Spleen (tissue), 13 donors: ENCODE measurements at places on chromosomes 5 and 9. TPM values are rescaled to one million over a fixed set of nuclear protein-coding genes. Genes with fewer than 3 reads are reported as not detected.

Gene OLFML2A
- total RNA-seq: 44.0 TPM

GRCh38 chr9:135790850-135791249 is 88.9 kb downstream of the KCNT1 start:
- H3K27ac ChIP-seq: no peak overlapping the region
- H3K27me3 ChIP-seq: no peaks in the 10 kb centered on the region
- H3K4me1 ChIP-seq: no peaks in the 10 kb centered on the region
- H3K4me3 ChIP-seq: no peak overlapping the region

GRCh38 chr5:72688916-72689315 is 127.5 kb upstream of the TNPO1 start:
- H3K36me3 ChIP-seq: no peaks in the 10 kb centered on the region
- peaks cover 4% of the 10 kb centered on the region for H3K27me3 ChIP-seq
- H3K27ac ChIP-seq: no peak overlapping the region
- DNase-seq: no peak

DNA sequence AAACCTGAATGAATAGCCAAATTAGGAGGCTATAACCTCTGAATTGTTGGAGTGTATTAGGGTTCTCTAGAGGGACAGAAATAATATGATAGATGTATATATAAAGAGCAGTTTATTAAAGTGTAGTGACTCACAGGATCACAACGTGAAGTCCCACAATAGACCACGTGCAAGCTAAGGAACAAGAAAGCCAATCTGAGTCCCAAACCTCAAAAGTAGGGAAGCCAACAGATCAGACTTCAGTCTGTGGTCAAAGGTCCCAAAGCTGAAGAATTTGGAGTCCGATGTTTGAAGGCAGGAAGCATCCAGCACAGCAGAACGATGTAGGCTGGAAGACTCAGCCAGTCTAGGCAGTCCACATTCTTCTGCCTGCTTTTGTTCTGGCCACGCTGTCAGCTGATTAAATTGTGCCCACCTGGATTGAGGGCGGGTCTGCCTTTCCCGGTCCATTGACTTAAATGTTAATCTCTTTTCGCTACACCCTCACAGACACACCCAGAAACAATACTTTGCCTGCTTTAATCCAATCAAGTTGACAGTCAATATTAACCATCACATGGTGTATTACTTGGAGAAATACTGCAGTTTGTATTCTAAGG is 550.6 kb downstream of the CDH10 start:
- no peaks in the 10 kb centered on the region for H3K36me3 ChIP-seq
- no peak overlapping the region for H3K27ac ChIP-seq
- H3K4me3 ChIP-seq: no peak overlapping the region
- H3K4me1 ChIP-seq: no peaks in the 10 kb centered on the region

Gene WDR38
- not detected for total RNA-seq

GRCh38 chr5:15521381-15522186 is 21.6 kb downstream of the FBXL7 start:
- H3K27me3 ChIP-seq: no peaks in the 10 kb centered on the region
- DNase-seq: no peak
- H3K27ac ChIP-seq: no peak overlapping the region
- no peak overlapping the region for H3K4me3 ChIP-seq
- H3K36me3 ChIP-seq: no peaks in the 10 kb centered on the region
- no peaks in the 10 kb centered on the region for H3K4me1 ChIP-seq

- no peaks in the 10 kb centered on the region for H3K27me3 ChIP-seq
- DNase-seq: no peak
- peaks cover 34% of the 10 kb centered on the region for H3K4me1 ChIP-seq
- H3K4me3 ChIP-seq: no peak overlapping the region
- H3K36me3 ChIP-seq: peaks cover 97% of the 10 kb centered on the region
Measured at GRCh38 chr9:131578021-131578420, 32.7 kb downstream of the PRRT1B start.

- no peak overlapping the region for H3K4me3 ChIP-seq
- peak; percentile 57 for DNase-seq
- no peaks in the 10 kb centered on the region for H3K4me1 ChIP-seq
- no peaks in the 10 kb centered on the region for H3K36me3 ChIP-seq
Measured at GRCh38 chr5:1421521-1422341, 23.5 kb downstream of the SLC6A3 start.

DNA sequence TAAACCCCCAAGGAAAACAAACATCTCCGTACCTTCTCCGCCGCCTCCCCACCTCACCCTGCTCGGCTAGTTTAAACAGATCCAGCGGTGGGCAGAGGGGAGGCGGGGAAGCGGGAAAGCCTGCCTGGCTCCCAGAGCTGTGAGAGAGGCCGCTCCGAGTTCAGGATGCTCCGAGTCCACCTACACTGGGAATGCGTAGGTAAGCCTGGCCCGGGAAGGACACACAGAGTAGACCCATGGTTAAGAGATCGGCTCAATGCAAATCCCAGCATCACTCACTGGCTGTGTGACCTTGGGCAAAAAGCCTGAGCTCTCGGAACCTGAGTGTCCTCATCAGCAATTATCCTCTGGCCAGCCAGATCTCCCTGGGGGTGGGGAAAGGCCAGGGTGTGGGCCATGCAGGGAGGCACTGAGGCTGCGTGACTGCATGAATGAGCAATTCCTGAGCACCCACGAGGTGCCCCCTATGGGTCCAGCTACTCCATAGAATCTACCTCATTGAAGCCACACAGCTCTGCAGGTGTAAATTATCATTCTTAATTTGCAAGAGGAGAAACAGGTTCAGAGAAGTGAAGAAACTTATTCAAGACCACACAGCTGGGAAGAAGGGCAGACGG is 30.5 kb upstream of the LMX1B start:
- no peaks in the 10 kb centered on the region for H3K27me3 ChIP-seq
- H3K27ac ChIP-seq: no peak overlapping the region
- H3K4me3 ChIP-seq: no peak overlapping the region
- no peaks in the 10 kb centered on the region for H3K36me3 ChIP-seq
- H3K4me1 ChIP-seq: no peaks in the 10 kb centered on the region

Gene SPINK4
- not detected for total RNA-seq

GRCh38 chr5:24496268-24496667 is 148.5 kb downstream of the CDH10 start:
- H3K4me3 ChIP-seq: no peak overlapping the region
- H3K27ac ChIP-seq: no peak overlapping the region
- H3K36me3 ChIP-seq: no peaks in the 10 kb centered on the region
- H3K27me3 ChIP-seq: no peaks in the 10 kb centered on the region
- H3K4me1 ChIP-seq: no peaks in the 10 kb centered on the region

Gene SPINK6
- not detected for total RNA-seq

Gene TXNDC8
- total RNA-seq: not detected

DNA sequence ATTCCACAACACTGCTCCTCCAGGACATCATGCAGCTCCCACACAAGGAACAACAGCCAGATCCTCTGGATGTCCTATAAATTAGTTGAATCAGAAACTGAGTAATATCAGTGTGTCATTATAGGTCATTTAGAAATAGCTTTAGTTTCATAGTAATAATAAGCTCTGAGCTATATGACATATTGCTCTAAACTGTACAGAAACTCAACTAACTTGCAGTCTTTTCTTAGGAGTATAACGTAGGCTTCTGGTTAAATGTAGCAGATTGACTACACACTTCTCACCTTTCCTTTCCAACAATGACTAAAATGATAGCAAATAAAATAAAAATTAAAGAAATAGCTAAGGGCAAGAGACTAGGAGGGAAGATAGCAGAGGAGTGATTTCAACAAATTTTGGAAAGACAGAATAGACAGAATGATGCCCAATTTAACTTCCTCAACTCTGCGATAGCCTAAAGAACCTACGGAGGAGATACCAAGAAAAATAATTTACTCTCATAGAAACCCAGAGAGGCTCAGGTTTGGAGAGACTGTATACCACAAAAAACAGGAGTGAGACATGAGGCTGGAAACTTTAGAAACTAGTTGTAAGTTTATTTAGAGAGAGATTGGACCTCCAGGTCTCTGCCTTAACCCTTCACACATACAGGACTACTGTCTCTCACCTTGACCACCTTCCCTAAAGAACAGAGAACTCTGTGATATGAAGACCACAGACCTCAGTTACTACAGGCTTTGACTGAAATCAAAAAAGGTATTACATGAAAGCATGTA is 193.7 kb downstream of the TSSK1B start:
- no peak overlapping the region for H3K27ac ChIP-seq
- H3K4me1 ChIP-seq: peaks cover 4% of the 10 kb centered on the region
- H3K27me3 ChIP-seq: no peaks in the 10 kb centered on the region

Gene FBXL17
- total RNA-seq: 30.3 TPM

GRCh38 chr9:87594194-87594593 is 96.5 kb downstream of the DAPK1 start:
- H3K27me3 ChIP-seq: no peaks in the 10 kb centered on the region
- H3K36me3 ChIP-seq: no peaks in the 10 kb centered on the region
- no peak overlapping the region for H3K27ac ChIP-seq
- peaks cover 5% of the 10 kb centered on the region for H3K4me1 ChIP-seq
- H3K4me3 ChIP-seq: no peak overlapping the region

Gene SH3TC2
- 2.2 TPM for total RNA-seq

GRCh38 chr5:90590170-90590569 is 31.6 kb downstream of the ADGRV1 start:
- DNase-seq: no peak
- no peak overlapping the region for H3K27ac ChIP-seq
- H3K4me3 ChIP-seq: no peak overlapping the region
- no peaks in the 10 kb centered on the region for H3K36me3 ChIP-seq

DNA sequence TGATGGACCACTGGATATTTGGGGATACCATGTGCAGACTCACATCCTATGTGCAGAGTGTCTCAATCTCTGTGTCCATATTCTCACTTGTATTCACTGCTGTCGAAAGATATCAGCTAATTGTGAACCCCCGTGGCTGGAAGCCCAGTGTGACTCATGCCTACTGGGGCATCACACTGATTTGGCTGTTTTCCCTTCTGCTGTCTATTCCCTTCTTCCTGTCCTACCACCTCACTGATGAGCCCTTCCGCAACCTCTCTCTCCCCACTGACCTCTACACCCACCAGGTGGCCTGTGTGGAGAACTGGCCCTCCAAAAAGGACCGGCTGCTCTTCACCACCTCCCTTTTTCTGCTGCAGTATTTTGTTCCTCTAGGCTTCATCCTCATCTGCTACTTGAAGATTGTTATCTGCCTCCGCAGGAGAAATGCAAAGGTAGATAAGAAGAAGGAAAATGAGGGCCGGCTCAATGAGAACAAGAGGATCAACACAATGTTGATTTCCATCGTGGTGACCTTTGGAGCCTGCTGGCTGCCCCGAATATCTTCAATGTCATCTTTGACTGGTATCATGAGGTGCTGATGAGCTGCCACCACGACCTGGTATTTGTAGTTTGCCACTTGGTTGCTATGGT is 54.5 kb upstream of the HNRNPA0 start:
- DNase-seq: no peak
- H3K27me3 ChIP-seq: no peaks in the 10 kb centered on the region
- no peaks in the 10 kb centered on the region for H3K4me1 ChIP-seq

Gene SLC25A2
- 1.9 TPM for total RNA-seq

Gene TMEFF1
- total RNA-seq: not detected

GRCh38 chr5:116320486-116320885 is 235.7 kb downstream of the COMMD10 start:
- H3K27me3 ChIP-seq: no peaks in the 10 kb centered on the region
- H3K4me3 ChIP-seq: no peak overlapping the region
- H3K4me1 ChIP-seq: no peaks in the 10 kb centered on the region
- DNase-seq: no peak
- peaks cover 82% of the 10 kb centered on the region for H3K36me3 ChIP-seq
- H3K27ac ChIP-seq: no peak overlapping the region

GRCh38 chr9:8832955-8833354 is 1033.4 kb upstream of the DMAC1 start:
- no peaks in the 10 kb centered on the region for H3K36me3 ChIP-seq
- H3K27me3 ChIP-seq: no peaks in the 10 kb centered on the region
- no peaks in the 10 kb centered on the region for H3K4me1 ChIP-seq
- no peak overlapping the region for H3K4me3 ChIP-seq

DNA sequence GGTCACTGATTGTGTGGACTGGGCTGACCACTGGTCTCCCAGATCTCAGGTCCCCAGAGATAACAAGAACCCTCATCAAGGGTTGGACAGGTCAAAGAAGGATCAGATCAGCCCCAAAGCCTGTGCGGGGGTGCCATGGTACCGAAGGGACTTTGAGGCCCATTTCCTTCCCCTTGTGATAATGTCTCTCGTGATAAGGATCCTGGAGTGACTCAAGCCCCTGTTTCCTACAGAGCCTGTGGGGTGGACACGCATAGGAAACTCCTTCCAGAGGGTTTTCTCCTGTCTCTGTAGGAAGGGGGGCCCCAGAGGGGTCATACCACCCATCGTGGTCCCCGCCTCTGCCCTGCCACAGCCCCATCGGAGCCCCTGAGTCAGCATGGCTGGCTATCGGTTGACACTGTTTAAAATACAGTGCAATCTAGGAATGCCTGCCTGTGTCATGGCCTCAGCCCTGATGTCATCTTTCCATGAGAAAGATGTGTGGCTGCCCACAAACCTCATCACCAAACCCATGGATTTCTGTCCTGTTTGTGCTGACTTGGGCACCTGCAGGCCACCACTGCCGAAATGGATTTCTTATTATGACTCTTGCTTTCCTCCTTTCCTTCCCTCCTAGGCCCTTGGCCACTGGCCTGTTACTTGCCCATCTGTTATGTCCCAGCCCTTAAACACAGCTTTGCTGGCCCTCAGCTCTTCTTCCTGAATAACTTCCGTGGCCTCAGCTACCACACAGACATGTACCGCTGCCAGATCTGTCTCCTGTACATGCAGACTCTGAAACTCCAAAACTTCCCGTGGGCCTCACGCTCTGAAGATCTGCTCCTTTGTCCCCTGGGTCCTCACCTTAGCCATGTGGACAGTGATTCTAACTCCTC is 2.9 kb upstream of the CSF2 start:
- no peaks in the 10 kb centered on the region for H3K36me3 ChIP-seq
- H3K4me1 ChIP-seq: no peaks in the 10 kb centered on the region
- no peaks in the 10 kb centered on the region for H3K27me3 ChIP-seq
- no peak overlapping the region for H3K4me3 ChIP-seq

- no peaks in the 10 kb centered on the region for H3K4me1 ChIP-seq
- no peak for DNase-seq
- no peak overlapping the region for H3K27ac ChIP-seq
- H3K27me3 ChIP-seq: no peaks in the 10 kb centered on the region
Measured at GRCh38 chr9:4362281-4362680, 62.4 kb upstream of the GLIS3 start.

Gene IRX2
- not detected for total RNA-seq

Gene C5orf58
- total RNA-seq: not detected

DNA sequence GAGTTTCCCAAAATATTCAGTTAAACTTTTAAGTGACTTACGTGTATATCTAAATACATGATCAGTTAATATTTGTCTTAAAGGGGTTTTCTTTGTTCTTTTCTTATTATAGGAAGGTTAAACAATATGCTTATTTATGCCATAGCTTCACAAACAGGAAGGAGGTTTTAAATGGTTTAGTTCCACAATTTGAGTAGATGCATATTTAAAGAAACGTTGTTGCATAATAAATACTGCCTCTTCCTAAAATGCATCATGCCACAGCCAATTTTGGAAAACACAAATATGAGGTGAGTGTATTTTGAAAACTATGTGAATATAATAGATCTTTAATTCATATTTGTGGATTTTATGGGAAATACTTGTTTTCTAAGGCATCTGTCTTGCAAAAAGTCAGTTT is 2.5 kb upstream of the ADRB2 start:
- H3K4me1 ChIP-seq: no peaks in the 10 kb centered on the region
- H3K27ac ChIP-seq: no peak overlapping the region
- no peak overlapping the region for H3K4me3 ChIP-seq
- no peak for DNase-seq
- no peaks in the 10 kb centered on the region for H3K27me3 ChIP-seq
